ENCODE measurements at places on chromosomes 1 and 21.

GRCh38 chr1:197865809-197866208, 36.6 kb upstream of the C1orf53 start:
- no peak for DNase-seq

DNA sequence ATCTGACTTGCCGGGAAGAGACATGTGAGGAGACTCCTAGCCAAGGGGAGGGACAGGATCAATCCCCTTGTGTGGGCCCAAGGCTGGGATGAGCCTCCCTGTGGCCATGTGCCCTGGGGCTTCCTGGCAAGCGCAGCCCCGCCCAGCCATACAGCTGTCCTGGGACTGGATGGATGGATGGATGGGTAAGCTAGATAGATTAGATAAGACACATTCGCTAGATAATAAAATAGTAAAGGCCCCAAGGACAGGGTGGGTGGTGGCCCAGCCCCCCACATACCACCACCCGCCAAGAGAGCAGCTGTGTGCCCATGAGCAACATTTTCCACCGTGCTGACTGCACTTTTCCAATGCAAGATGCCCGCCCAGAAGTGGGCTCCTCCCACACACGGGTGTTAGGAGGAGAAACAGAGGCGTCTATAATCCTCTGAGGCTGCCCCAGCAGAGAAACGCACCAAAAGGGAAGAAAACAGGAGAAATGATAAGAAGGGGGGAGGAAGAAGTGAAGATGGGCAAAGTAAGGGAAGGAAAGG, 25.1 kb downstream of the ZBTB17 start:
- DNase-seq = peak; percentile 75

DNA sequence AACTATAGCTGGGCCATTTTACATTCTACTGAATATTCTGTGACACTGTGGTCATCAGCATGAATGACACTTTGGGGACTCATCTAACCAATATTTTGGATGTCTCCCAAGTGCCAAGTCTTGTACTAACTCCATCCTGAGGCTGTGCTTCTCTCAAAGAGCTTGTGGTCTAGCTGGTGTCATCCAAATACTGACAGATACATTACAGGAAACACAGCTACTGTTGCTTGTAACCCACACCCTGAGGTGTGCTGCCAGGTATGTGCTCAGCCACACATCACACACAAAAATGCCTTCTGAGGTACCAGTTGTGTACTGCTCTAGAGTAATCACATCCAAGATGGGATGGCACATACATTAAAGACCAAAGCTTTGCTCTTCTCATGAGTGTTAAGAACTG, 81.6 kb downstream of the ST6GALNAC5 start:
- DNase-seq = no peak

DNA sequence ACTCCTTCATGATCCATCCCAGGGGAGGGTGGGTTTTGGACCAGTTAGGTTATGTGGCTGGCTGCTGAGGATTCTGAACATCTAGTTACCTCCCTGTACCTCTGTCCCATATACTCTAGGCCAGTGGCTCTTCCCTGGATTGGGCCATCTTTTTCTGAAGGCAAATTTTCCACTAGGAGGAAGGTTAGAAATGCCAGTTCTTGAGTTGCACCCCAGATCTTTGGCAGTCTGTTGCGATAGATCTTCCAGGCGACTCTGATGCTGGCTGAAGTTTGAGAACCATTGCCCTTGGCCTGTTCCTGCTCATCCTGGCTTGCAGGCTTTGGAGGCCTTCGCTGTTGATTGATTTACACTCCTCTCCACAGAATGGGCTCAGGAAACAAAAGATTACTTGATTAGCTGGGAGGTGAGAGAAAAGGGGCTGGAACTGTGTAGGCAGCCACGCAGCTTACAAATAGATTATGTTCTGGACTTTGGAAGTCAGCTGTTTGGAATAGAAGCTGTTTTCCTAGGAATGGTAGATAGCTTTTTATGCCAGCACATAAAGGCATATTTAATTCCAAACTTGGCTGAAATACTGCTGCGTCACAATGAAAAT, 110.1 kb downstream of the MRPS6 start:
- DNase-seq = no peak

- DNase-seq = no peak
Measured at GRCh38 chr1:201251411-201251810, 31.9 kb upstream of the PKP1 start.

DNA sequence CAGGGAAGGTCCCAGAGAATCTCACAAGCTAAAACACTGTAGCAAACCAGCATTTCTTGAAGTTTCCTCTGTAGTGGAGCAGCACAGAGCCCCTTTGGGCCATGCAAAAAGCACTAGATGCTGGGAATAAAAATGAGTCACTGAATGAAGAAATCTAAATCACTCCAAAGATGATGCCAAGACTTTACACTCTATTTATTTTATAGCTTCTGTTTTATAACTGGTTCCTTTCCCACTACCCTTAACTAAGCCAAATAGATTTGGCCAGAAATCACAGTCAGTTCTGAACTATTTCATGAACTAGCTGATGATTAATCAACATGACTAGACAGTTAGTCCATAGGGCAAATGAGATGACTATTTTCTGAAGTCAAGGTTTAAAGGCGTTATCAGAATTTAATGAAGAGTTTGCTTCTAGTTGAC, 89.5 kb downstream of the SCMH1 start:
- DNase-seq = peak; percentile 95

DNA sequence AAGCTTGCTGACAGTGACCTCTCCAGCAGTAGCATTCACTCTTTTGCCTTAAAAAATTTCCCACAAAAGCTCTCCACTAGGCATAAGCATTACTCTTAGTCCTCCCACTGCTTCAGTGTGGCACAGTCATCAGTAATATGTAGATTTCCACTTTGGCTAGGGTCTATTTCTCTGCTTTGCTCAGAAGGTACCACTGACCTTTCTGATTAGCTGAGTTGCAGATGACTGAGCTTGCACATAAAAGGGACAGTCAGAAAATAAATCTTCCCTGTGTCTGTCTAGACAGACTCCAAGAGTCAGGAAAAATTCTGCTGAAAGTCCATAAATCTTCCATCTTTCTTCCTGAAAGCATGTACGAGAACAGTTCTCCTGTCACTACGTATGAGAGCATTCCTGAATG, 56.6 kb upstream of the APP start:
- no peak for DNase-seq

DNA sequence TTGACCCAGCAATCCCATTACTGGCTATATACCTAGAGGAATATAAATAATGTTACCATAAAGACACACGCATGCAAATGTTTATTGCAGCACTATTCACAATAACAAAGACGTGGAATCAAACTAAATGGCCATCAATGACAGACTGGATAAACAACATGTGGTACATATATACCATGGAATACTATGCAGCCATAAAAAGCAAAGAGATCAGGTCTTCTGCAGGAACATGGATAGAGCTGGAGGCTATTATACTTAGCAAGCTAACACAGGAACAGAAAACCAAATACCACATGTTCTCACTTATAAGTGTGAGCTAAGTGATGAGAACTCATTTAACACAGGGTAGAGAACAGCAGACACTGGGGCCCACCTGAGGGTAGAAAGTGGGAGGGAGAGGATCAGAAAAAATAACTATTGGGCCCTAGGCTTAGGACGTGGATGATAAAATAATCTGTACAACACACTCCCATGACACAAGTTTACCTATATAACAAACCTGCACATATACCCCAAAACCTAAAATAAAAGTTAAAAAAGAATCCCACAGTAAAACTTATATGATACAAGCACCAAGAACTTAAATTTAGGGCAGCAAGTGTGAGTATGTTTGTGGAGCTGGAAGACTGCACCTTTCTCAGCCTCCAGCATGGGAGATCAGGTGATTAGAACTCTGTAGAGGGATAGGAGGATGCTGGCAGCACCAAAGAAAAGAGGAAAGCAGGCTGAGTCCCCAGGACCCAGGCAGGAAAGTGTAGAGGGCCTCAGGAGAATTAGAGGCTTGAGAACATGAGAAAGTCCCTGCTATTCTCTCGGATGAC, 320.8 kb upstream of the USP24 start:
- no peak for DNase-seq

DNA sequence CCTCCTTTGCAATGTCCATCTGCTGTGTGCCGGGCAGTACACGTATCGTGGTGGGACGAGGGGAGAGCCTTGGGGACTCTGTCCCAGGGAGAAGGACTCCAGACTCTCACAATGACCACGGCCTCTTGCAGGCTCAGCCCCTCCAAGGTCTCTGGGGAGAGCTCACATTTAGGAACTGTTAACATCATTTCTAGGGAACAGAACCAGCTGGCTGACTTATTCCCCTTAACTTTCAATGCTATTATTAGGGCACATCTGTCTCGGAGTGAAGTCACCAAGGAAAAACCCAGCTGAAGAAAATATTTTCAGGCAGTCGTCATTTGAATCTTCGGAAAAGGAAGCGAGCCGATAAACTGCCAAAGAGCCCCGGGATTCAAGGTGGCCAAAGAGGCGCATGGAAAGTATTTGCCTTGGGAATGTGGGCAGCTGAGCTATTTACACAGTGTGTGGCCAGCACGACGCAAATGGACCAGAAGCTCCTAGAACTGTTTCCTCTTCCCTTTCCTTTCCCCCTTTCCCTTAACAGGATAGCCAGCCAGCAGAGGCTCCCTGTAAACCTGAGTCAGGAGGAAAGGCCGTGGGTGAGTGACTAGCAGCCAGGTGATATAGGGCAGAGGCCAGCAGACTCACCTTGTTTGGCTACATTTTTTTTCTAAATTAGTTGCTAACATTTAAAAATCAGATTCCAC, 74.5 kb downstream of the ITPKB start:
- DNase-seq = peak; percentile 75

GRCh38 chr1:213989002-213989855, 1.5 kb downstream of the PROX1 start:
- DNase-seq = no peak

- DNase-seq = peak; percentile 78
Measured at GRCh38 chr1:59520827-59521418, 224.0 kb downstream of the FGGY start.

GRCh38 chr1:68140536-68140935, 90.1 kb upstream of the DIRAS3 start:
- peak; percentile 74 for DNase-seq

GRCh38 chr1:82455342-82455741, 654.6 kb downstream of the ADGRL2 start:
- DNase-seq = no peak

DNA sequence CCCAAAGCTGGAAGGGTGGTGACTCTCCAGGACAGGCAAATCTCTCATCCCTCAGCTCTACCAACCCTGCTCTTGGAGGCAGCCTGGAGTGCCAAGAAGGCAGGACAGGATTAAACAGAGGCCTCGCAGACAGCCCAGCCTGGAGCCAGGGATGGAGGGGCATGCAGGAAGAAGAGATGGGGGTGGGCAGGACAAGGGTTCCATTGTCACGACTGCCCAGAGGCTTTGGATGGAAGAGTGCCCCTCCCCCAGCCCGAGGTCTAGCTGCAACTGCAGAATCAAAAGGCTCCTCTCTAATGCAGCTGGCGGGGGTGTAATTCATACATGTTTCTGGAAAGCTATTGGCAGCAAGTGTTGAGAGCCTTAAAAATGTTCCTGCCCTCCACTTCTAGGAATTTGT, 8.8 kb downstream of the RAB7B start:
- DNase-seq = no peak

- DNase-seq = peak; percentile 16
Measured at GRCh38 chr1:55402671-55403464, 187.7 kb upstream of the USP24 start.

DNA sequence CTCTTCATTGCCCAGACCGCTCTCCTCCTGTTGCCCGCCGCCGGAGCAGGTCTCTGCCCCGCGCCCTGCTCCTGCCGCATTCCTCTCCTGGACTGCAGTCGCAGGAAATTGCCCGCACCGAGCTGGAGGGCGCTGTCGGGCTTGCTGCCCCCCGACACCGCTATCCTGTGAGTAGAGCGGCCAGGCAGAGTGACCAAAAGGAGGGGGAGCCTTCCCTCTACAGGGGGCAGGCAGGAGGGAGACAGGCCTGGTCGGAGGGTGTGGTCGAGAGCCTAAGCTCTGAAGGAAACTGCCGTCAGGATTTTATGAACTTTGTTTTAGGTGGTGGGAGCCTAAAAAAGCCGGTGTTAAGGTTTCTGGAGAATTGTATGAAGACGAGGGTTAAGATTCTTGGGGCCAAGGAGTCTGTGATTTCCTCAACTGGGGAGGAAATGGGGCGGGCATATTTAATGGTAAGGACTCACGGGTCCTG, 517 bp downstream of the LRIG2 start:
- DNase-seq = peak; percentile 69

GRCh38 chr1:167033646-167034045, 44.6 kb downstream of the MAEL start:
- no peak for DNase-seq

DNA sequence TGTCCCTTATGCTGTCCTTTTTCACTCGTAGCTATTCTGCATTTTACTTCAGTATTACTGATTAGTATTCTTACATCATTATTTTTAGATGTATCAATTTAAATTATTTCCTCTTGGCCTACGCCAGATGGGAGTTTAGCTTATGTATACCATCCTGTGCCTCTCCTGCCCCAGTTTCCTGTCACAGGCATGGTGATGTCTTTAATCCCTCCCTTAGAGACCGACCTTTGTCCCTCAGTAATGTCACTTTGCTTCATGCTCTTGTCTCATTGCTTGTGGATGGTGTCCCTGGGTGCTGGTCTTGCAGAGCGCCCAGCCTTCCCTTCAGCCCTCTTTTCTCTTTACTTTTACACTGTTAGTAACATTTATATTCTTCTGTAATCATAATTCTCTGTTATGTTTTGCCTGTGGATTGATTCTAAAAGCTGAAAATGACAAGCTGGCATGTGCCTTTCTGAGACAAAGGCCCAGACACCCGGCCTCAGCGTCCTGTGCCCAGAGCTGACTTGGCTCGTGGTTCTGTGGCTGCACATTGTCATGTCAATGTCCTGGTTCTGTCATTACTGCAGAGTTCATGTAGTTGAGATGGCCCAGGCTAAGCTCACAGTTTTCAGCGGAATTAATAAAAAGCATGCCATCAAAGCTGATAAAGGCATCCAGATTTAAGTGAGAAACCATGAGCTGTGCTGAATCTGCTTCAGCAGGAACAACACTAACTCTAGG, 100.7 kb downstream of the MTR start:
- DNase-seq = no peak

- DNase-seq = no peak
Measured at GRCh38 chr1:114167226-114167625, 13.6 kb upstream of the SYT6 start.

DNA sequence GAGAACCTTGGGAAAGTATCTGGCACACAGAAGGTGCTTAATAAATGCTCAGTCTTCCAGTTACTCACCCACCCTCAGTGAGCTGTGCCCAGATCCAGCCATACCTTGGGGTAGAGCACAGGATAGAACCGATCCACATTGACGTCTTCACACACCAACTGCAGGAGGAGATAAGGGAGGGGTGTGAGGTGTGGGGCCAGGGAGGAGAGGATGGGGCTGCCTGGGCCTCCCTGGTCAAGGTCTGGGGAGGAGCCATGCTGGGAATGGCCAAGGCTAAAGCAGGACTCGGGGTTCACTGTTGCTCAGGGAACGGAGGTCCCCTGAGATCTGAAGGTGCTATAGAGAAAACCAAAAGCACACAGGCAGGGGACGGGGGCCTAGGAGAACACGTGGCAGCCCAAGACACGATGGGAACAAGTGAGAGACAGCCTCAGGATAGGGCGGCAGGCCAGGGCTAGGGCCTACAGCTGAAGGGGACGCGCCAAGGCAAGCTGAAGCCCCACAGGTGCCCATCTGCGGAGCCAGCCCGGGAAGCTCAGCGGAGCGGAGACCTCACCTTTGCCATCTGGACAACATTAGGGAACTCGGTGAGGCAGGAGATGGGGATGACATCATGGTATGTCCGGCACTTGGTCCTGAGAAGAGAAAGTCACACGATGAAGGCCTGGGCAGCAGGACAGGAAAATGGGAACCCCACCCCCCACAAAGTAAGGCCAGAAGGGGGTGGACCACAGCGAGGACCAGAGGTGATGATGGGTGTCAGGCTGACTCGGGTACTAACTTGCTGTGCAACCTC, 55.9 kb downstream of the RAP1GAP start:
- DNase-seq = no peak
